ENCODE measurements at places on chromosomes 1 and 21.

DNA sequence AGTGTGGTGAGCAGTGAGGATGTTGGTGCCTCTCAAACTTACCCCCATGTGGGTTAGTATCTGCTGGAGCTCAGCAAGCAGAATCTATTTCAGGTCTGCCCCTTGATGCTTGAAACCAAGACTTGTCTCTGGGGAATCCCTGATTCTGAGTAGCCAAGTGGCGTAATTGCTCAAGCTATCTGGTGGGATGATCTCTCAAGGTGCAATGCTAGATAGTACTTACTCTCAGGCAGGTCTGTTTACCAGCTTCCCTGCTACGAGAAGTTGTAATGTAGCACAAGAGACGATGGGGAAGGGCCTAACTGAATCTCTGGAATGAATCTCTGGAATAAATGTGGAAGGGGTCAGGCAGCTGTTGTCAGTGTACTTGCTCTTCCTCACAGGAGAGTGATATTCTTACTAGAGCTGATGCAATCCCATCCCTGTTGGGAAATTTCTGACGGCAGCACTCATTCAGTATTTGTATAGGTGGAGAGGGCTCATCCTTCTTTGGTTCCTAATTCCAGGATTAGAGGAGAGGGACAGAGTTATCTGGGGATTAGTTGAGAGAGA, 65.4 kb downstream of the MACF1 start:
- peak; percentile 76 for DNase-seq

DNA sequence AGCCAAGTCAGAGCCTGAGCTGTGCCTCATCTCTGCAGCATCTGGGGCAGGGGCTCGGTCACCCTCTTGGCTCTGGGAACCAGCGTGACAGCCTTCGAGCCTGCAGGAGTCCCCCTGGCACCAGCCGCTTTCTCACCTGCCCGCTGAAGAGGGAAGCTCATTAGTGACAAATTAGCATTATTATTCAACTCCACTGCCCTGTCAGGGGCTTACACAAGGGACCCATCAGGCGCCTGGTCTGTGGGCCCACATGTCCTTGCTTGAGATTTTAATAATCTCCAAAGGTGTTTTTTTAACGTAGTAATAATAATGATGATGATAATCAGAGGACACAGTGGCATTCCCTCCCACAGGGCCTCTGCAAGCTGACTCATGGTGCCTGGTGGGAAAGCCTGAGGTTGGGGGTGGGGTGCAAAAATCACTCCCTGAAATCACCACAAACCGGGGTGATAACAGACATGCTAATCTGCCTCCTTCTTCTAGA, 98.1 kb upstream of the IGSF21 start:
- DNase-seq, result peak; percentile 1

GRCh38 chr21:25772686-25773085, 37.9 kb downstream of the GABPA start:
- DNase-seq, result no peak

DNA sequence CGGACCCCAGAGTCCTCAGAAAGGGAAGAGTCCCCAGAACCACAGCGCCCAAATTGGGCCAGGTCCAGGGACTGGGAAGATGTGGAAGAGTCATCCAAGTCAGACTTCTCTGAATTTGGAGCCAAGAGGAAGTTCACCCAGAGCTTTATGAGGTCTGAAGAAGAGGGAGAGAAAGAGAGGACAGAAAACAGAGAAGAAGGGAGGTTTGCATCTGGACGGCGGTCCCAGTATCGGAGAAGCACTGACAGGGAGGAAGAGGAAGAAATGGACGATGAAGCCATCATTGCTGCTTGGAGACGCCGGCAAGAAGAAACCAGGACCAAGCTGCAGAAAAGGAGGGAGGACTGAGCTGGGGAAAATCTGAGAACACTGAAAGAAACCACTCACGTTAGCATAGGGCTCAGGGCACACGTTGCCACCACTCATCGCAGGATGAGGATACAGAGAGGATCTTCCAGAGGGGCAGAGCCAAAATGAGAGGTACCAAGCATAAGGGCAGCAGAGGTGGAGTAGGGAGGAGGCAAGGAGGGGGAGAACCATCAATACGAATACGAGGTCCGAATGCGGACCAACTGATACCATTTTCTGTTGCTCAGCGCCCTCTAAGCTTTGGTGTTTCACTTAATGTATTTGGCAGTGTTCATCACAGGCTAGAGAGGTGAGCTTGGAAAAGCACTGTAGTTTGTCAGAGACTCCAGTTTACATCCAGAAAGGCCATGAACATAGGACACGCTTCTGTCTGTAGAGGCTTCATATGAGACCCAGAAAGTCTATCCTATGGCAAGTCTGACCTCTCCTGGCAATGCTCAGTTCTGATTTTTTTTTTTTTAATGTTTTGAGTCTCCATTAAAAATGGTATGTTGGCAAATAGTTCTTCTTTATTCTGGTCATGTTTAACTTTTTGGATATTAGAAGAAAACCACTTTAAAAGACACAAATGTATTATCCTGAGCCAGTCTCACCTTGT, 34.7 kb downstream of the STYXL2 start:
- no peak for DNase-seq

DNA sequence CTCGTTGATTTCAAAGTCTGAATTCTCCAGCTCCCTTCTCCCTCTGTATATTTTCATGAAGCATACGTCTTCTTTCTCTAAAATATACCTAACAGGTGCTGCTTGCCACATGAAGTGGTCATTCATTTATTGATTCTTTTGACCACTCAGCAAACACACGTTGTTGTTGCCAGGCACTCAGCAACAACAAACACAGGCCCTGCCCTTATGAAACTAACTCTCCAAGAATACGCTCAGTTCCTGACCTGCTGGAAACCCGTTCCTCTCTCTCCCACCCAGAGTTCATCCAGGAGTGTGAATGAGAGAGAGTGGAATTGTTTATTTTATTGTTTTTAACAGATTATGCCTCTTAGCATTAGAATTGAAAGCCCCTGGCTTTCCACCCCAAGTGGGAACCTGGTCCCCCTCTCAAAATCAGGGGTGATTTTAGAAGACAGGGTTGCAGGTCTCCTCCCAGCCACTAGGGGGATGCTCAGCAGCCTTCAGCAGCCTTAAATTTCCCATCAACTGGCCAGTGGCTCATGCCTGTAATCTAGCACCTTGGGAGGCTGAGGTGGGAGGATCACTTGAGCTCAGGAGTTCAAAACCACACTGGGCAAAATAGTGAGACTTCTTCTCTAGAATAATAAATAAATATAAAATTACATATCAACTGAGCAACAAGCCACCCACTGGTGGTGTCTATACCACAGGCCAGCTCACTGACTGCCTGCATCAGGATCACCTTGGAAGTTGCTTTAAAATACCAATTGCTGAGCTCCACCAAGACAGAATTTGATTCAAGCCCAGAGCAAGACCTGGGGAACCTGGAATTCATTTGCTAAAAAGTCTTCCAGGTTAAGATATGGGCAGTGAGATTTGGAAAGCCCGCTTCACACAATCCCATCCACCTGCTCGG, 181.0 kb upstream of the KLHDC7A start:
- DNase-seq, result peak; percentile 9

Measured in fibroblast of skin of right biceps (primary cell).